ENCODE measurements at places on chromosomes 3 and 15.

DNA sequence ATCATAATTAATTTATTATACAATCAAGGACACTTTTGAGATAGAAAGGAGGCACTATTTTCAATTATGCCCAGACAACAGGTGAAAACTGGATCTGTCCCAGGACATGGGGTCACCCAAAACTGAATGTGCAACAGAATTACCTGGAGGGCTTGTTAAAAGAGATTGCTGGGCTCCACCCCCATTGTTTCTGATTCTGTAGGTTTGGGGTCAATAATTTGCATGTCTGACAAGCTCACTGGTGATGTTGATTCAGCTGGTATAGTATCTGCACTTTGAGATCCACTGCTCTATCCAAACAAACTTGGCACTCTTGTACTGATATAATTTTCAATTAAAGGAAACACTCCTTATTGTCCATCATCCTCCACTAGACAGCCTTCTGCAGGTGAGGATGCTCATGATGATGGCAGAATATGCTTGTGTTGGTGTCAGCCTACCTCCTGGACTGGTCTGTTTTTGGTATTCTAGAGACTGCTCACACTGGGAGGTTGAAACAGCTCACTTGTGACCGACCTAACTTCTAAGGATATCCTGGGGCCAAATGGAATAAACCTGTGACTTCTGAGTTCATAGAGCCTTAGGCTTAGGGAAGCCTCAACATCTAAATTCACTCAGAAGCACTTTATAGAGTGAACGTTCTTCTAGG, 2.2 kb downstream of the P2RY14 start:
- no peak for DNase-seq

DNA sequence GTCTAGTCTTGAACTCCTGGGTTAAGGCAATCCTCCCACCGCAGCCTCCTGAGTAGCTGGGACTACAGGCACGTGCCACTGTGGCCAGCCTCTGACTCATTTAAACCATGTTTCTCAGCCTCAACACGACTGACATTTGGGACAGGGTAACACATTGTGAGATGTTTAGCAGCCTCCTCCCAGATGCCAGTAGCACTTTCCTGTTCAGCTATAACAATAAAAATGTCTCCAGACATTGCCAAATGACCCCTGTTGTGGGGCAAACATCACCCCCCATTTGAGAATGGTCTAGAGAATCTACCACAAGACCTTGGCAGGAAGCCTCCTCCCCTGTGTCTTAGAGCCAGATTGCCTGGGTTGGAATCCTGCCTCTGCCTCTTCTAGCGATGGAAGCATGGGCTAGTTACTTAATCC, 8.4 kb downstream of the TMEM40 start:
- no peak for DNase-seq

GRCh38 chr3:101512396-101512645, 691 bp downstream of the SENP7 start:
- no peak for DNase-seq

DNA sequence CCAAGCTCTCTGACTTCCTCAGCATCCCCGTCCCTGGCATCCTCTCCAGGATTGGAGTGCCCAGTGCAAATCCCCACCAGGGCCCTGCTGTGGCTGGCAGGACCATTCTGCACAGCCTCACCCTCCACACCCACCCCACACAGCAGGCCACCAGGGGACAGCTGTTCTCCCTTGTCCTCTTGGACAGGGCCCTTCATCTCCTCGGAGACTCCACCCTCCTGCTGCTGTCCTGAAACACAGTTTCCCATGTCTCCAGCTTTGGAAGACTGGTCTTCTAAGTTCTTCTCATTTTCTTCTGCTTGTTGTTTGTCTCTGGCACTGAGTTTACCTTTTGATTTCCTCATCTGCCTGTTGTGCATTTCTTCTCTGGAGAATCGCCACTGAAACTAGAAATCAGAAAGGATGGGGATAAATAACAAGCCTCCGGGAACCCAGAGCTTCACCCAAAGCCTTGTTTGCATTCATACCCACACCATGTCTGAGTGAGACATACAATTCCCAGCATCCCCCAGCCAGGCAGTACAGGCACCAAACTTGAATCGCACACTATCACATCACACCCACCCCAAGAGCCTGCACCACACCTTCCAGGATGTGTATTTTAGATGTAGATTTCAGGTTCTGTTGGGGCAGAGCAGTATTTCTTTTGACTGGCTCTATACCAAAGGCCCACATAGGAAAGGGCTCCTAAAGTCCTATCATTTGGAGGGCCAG, 52.0 kb downstream of the OXNAD1 start:
- no peak for DNase-seq

- no peak for DNase-seq
Measured at GRCh38 chr3:189229196-189229828, 57.5 kb downstream of the TPRG1 start.

- no peak for DNase-seq
Measured at GRCh38 chr3:13858768-13859520, 20.9 kb downstream of the WNT7A start.

GRCh38 chr3:146250449-146251382, at the start of gene PLSCR4:
Gene PLSCR4, minus strand, starts transcription at chr3:146251105. Its CDS starts 29,034 bp downstream, at chr3:146222071.
- DNase-seq = no peak

GRCh38 chr3:9308298-9308990, 54.4 kb upstream of the THUMPD3 start:
- no peak for DNase-seq

GRCh38 chr15:64611085-64611725, 150.8 kb downstream of the ZNF609 start:
- DNase-seq = no peak

DNA sequence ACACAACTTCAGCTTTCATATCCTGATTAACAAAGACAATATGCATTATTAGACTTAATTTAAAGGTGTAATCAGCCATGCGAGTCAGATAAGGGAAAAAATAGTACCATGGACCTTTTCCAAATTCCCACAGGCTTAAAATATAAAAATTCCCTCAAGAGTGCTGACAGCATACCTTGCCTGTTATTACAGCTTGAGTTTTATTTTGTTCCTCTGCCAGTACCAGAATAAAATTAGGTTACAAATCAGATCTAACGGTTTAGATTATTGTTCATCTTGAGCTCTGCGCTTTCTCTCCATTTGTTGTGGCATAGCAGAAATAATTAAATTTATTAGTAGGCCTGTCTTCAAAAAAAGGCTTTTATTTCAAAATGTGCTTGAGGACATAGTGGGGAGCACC, 250.3 kb downstream of the PTPRG start:
- DNase-seq = no peak

DNA sequence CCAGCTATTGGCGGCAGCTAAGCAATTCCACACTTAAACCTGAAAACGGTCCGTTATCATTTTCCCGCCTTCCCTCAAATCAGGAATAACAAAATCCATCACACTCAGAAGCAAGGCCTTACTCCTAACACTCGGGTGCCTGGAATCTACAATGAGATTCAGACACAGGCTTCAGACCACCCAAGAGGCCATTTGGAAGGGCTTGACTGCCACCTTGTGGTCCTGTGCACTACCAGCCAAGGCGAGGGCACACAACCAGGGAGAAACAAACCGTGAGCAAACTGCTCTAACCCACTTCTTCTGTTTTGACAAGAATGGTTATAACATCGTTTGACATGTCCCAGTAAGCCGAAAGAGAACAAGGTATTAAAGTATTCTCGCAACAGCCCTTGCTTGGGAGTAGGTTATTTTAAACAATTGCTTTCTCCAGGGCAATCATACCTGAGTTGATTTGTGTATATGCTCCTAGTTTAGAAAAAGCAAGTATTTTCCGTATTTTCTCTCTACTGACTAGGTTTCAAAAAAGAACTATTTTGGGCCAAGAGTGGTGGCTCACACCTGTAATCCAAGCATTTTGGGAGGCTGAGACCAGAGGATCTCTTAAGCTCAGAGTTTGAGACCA, 40.1 kb upstream of the TAFA4 start:
- peak; percentile 5 for DNase-seq

GRCh38 chr3:191774485-191774884, 313.5 kb downstream of the PYDC2 start:
- no peak for DNase-seq

- no peak for DNase-seq
Measured at GRCh38 chr15:47461652-47462141, 255.6 kb upstream of the SEMA6D start.

- no peak for DNase-seq
Measured at GRCh38 chr15:51736069-51736468, 1.4 kb downstream of the LYSMD2 start.

All from stimulated activated CD4-positive, alpha-beta T cell treated with anti-CD3 and anti-CD28 coated beads, Interleukin-1b, Interleukin-23, amount 100 ng/mL, for 1 hour (primary cell).